ENCODE measurements at places on chromosomes 11 and 22.

DNA sequence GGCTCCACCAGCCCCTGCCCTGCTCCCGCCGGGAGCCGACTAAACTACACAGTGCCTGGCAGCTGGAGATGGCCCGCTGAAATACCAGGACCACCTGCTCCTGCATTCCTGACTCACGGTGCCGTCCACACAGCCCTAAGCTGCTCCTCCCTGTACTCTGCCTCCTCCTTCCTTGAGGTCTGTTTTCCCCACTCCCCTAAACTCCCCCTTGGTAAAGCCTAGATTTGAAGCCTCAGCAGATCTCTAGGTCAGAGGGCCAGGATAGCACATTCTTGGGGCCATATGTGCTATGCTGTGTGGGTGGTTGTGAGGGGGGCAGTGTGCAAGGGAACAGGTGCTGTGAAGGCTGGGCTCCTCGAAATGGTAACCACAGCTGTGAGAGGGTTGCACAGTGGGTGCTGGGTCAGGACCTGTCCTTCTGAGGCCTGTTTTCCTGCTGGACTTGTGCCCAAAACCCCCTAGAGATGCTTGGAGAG is 9.7 kb downstream of the LRFN4 start:
- no peak for DNase-seq

GRCh38 chr11:2525941-2526807 is 81.4 kb downstream of the KCNQ1 start:
- DNase-seq, result no peak

GRCh38 chr22:46815132-46815531 is 52.7 kb downstream of the TBC1D22A start:
- DNase-seq, result no peak

DNA sequence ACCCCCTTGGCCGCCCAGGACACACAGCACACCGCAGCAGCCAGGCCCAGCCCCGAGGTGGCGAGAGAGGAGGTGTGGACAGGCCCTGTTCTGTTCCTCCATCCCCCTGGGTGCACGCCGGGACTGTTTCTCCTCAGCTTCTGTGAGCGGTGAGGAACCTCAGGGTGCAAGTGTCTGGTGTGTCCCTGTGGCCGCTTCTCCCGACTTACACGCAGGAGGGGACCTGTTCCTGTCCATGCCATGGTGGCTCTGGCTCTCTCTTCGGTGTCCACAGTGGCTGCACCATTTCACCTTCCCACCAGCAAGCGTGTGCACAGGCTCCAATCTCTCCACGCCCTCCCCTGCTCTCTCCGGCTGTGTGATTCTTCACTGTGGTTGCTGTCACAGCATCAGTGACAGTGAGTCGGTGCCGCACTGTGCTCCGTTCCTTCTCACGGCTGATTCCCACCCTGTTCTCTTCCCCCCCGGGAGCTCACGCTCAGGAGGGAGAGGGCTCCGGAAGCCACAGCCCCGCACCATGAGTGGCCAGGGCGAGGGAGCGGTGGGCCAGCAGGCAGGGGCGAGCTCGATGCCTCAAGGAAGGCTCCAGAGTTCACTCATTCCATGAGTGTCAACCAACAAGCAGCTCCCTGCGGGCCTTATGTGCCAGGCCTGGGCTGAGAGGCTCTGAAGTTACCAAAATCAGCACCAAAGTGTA is 18.6 kb upstream of the WNT7B start:
- no peak for DNase-seq

DNA sequence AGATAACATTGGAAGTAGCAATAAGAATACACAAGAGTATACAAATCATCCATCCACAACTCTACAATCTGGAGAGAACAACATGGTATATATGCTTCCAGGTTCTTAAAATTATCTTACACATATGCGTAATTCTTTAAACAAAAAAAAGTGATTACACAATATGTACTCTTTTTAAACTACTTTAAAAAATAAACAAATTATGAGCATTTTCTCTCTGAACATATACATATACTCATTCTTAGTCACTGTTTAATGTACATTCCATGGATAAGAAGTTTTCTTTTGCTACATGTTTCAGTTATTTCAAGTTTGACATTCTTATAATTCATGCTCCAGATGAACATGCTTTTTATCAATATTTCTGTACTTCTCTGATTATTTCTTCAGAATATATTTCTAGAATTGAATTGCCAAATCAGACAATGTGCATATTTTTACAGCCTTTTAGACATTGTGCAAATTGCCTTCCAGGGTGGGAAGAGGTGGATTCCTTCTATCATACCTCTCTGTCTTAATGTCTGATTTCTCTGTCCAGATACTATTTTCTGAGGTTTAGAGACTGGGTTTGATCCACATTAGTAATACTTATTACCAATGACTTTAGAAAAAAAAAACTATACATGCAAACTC is 551.6 kb downstream of the METTL15 start:
- no peak for DNase-seq

GRCh38 chr11:121763526-121763925 is 310.8 kb upstream of the SORL1-AS1 start:
- no peak for DNase-seq

DNA sequence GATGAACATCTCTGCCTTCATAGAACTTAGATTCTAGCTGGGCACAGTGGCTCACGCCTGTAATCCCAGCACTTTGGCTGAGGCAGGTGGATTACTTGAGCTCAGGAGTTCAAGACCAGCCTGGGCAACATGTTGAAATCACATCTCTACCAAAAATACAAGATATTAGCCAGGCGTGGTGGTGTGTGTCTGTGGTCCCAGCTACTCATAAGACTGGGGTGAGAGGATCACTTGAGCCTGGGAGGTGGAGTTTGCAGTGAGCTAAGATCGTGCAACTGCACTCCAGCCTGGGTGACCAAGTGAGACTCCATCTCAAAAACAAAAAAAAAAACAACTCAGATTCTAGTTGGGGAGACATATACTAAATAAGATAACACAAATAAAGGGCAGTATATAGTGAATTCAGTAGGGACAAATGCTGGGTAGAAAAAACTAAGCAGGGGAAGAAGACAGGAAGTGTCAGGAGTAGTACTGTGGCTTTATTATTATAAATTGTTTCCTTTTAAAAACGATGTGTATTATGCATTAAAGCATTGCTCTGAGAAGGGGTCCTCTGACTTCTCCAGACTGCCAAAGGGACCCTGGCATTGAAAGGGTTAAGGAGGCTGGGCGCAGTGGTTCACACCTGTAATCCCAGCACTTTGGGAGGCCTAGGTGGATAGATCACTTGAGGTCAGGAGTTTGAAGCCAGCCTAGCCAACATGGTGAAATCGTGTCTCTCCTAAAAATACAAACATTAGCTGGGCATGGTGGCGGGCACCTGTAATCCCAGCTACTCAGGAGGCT is 46.7 kb downstream of the PACS1 start:
- DNase-seq, result no peak

DNA sequence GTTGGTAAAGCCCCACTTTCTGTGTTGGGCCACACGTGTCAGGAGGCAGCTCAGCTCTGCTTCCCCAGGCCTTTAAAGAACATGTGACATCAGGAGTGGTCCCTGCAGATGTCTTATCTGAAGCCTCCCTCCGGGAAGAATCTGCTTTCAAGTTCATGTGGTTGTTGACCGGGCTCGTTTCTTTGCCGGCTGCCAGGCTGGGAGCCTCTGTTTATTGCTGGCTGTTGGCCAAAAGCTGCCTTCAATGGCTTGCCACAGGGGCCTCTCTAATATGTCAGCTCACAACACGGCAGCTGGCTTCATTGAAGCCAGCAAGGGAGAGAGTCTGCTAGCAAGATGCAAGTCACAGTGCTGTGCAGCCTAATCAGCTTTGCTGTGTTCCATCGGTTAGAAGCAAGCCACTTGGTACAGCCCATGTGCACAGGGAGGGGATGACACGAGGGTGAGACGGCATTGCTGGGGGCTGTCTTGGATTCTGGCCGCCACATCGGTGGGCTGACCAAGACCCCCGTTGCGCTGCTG is 14.6 kb downstream of the MRGPRF start:
- no peak for DNase-seq

DNA sequence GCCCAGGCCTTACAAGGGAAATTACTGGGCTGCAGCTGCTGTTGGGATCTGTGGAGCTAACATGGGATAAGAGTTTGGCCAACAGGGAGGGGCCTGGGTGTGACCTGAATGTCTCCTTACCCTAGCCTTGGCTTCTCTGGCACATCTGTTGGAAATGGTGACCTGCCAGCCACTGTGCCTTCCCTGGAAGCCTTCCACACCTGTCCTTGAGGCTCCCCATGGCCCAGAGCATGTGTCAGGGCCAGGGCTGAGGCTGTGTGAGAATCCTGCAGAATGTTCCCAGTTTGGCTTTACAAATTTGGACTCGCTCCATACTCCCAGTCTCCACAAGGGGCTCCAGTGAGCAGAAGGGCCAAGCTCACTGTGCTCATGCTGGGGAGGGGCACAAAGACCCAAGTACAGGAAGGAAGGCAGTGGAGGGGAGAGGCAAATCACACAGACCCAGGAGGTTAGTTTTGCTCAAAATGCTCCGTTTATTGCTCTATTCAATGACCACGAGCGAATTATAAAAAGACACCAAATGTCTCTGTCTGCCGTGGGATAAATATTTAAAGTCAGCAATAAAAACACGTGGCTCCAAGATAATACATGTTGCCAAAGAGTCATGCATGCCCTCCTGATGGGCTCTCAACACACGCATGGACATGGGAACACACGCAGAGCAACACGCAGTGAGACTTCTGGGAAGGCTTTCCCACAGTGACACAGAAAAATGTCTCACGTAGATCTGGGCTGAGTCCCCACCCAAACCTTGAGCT is 1.7 kb upstream of the IGSF22 start:
- peak; percentile 1 for DNase-seq

GRCh38 chr11:27699242-27699925 is 871 bp downstream of the BDNF start:
- DNase-seq, result no peak

GRCh38 chr22:29476116-29476515 is 3.9 kb upstream of the NEFH start:
- no peak for DNase-seq

GRCh38 chr11:9071692-9072091 is 19.7 kb downstream of the SCUBE2 start:
- DNase-seq, result no peak

DNA sequence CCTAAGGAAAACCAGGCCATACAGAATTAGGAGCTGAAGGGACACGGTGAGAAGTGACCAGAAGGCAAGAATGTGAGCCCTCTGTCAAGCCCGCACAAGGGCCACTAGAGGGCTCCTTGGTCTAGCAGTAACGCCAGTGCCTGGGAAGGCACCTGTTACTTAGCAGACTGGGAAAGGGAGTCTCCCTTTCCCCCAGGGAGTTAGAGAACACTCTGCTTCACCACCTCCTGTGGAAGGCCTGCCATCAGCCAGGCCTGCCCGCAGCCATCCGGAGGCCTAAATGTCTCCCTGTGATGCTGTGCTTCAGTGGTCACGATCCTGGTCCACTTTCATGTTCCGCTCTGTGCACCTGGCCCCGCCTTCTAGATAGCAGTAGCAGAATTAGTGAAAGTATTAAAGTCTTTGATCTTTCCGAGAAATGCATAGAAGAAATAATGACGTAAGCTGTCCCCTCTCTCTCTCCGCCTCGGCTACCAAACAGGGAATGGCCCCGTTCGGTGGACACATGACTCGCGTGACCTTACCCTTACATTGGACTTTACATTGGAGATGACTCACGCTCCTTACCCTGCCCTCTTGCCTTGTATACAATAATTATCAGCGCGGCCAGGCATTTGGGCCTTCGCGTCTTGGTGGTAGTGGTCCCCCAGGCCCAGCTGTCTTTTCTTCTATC is 10.7 kb upstream of the GSTP1 start:
- DNase-seq, result peak; percentile 53

- no peak for DNase-seq
These were observed 20.8 kb downstream of the CRKL start for GRCh38 chr22:20937794-20938671.

DNA sequence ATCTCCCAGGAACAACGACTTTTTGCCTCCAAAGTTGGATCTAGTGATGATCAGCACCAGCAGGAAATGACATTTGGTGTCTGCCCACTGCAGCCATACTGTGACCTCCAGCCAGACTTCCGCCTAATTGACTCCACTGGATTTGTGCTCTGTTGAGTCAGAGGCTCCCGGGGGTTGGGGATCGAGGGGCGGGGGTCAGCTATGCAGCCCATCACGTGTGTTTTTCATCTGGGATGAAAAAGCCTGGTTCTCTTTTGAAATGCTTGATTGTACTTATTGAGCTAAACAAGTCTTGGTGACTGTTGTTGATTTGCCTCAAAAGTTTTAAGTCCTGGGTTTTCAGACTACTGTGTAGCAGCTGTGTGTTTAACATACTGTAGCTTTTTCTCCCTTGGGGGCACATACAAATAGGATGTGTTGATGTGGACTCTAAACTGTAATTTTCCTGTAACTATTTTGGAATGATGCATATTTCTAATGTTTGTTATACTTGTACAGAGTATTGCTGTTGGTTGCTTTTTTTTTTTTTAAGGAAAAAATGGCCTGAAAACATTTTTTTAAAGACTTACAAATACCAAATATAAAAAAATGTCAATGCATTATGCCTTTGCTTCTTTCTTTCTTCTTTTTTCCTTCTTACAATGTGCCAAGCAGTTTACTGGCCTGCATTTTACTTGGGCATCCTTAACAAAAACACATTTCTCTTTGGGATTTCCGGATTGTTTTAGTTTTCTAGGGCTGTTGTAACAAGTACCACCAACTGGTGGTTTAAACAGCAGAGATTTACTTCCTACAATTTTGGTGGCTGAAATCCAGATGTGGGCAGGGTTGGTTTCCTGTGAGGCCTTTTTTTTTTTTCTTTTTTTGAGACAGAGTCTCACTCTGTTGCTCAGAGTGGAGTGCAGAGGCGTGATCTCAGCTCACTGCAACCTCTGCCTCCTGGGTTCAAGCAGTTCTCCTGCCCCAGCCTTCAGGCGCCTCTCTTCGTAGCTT is 46.1 kb upstream of the OR4B1 start:
- peak; percentile 16 for DNase-seq

GRCh38 chr11:125494974-125495725 is 915 bp downstream of the FEZ1 start:
- no peak for DNase-seq

GRCh38 chr11:110903378-110903777 is 191.1 kb upstream of the ARHGAP20 start:
- DNase-seq, result no peak

- DNase-seq, result no peak
These were observed 181.8 kb upstream of the MTNR1B start for GRCh38 chr11:92787638-92788037.

All from AML-193 (cell line).